ENCODE measurements at places on chromosomes 4 and X. TPM values are rescaled to one million over a fixed set of nuclear protein-coding genes. Genes with fewer than 3 reads are reported as not detected.

The DAPP1 gene
- not detected for total RNA-seq

The SSX4B gene
- total RNA-seq = not detected

The HTN3 gene
- total RNA-seq = not detected

The CDKN2AIP gene
- 12.9 TPM for total RNA-seq
